ENCODE measurements at places on chromosomes 13 and 19.

DNA sequence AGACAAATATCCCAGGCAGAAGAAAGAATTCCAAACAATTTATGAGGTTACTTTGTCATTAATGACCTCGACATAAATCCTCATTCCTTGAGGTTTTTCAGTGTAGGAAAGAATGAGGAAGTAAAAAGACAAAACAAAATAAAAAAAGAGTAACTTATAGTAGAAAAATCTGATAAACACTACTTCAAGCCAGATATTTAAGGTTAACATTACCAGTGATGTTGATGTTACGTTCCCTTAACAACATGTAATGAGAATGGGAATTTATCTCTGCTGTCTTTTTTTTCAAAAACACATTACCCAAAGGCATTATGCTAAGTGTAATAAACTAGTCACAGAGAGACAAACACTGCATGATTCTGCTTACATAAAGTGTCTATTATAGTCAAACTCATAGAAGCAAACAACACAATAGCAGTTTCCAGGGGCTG, 935.1 kb downstream of the SLITRK1 start:
- H3K27me3 ChIP-seq: no peaks in the 10 kb centered on the region
- no peaks in the 10 kb centered on the region for H3K36me3 ChIP-seq
- H3K4me3 ChIP-seq: no peak overlapping the region
- H3K27ac ChIP-seq: no peak overlapping the region

GRCh38 chr19:50311723-50312635, 17.2 kb downstream of the KCNC3 start:
- H3K4me1 ChIP-seq: peaks cover 14% of the 10 kb centered on the region
- DNase-seq: no peak
- no peaks in the 10 kb centered on the region for H3K36me3 ChIP-seq
- no peak overlapping the region for H3K27ac ChIP-seq

GRCh38 chr13:35768073-35768472, 291.6 kb upstream of the MAB21L1 start:
- no peak overlapping the region for H3K4me3 ChIP-seq
- DNase-seq: no peak
- peaks cover 6% of the 10 kb centered on the region for H3K27me3 ChIP-seq
- H3K36me3 ChIP-seq: no peaks in the 10 kb centered on the region
- no peaks in the 10 kb centered on the region for H3K4me1 ChIP-seq
- no peak overlapping the region for H3K27ac ChIP-seq

GRCh38 chr13:91101381-91101780, 246.1 kb upstream of the MIR17HG start:
- no peak overlapping the region for H3K4me3 ChIP-seq
- H3K27ac ChIP-seq: no peak overlapping the region
- H3K27me3 ChIP-seq: no peaks in the 10 kb centered on the region
- no peak for DNase-seq

- H3K4me1 ChIP-seq: peaks cover 36% of the 10 kb centered on the region
- H3K27ac ChIP-seq: peak overlapping the region; percentile 58
- H3K4me3 ChIP-seq: peak overlapping the region; percentile 42
- H3K27me3 ChIP-seq: no peaks in the 10 kb centered on the region
- peaks cover 8% of the 10 kb centered on the region for H3K36me3 ChIP-seq
Observed at GRCh38 chr19:13978351-13979243, 26.3 kb downstream of the DCAF15 start.

- DNase-seq: no peak
- no peak overlapping the region for H3K27ac ChIP-seq
- peaks cover 20% of the 10 kb centered on the region for H3K4me1 ChIP-seq
- no peak overlapping the region for H3K4me3 ChIP-seq
- H3K36me3 ChIP-seq: no peaks in the 10 kb centered on the region
- no peaks in the 10 kb centered on the region for H3K27me3 ChIP-seq
Observed at GRCh38 chr19:58357481-58358145, 4.3 kb upstream of the A1BG start.

GRCh38 chr19:2813235-2814160, 6.2 kb upstream of the ZNF554 start:
- peaks cover 2% of the 10 kb centered on the region for H3K4me1 ChIP-seq
- no peak overlapping the region for H3K27ac ChIP-seq
- H3K36me3 ChIP-seq: peaks cover 10% of the 10 kb centered on the region
- no peak overlapping the region for H3K4me3 ChIP-seq

DNA sequence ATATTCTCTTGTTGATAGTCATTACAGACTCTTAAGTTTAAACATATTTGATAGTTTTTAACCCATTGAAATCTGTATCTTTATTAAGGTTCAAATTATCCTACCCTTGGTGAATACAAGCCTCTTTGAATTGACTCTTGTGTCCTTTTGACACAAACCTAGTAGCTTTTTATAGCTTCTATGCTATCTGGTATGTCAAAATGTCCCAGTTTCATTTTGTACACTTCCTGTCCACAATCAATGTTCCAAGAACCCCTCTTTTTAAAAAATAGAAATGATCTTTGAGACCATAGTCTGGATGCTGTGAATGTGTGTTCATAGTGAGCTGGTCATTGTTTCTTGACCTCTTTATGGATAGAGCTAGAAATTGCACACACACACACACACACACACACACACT, 39.2 kb upstream of the FGF14 start:
- H3K4me1 ChIP-seq: no peaks in the 10 kb centered on the region
- no peak for DNase-seq
- H3K36me3 ChIP-seq: no peaks in the 10 kb centered on the region
- H3K27me3 ChIP-seq: peaks cover 27% of the 10 kb centered on the region
- H3K4me3 ChIP-seq: no peak overlapping the region

DNA sequence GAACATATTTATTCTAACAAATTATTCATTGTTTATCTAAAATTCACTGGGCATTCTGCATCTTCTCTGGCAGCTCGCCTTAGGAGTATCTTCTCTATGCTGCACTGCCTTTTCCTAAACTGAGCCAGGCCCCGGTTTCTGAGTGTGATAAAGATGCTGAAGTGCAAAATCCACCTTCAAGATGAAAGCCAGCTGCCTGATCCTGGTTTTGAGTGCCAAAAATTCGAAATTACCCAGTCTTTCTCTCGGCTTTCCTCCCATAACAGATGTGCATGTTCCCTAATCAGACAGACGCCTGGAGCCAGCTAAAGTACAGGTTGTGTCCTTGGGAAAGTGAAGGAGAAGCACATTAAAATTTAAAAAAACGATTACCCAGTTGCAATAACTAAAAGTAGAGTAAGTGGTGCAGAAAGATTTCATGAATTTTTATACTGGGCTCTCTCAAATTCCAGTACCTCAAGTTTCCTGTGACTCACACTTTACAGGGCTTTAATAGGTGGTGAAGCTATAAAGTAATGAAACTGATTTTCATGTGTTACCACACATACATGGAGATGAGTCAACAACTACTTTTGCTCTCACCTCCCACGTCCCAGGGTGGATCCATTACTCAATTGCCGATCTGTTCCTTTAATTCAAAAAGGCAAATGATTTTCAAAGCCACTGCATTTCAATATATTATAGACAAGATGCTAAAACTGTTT, 65.0 kb upstream of the GTF2F2 start:
- peaks cover 39% of the 10 kb centered on the region for H3K27me3 ChIP-seq
- DNase-seq: peak; percentile 59
- peak overlapping the region; percentile 30 for H3K27ac ChIP-seq
- H3K36me3 ChIP-seq: no peaks in the 10 kb centered on the region

GRCh38 chr19:40584007-40584406, 7.3 kb downstream of the SHKBP1 start:
- H3K4me3 ChIP-seq: no peak overlapping the region
- DNase-seq: no peak
- H3K27me3 ChIP-seq: no peaks in the 10 kb centered on the region
- H3K36me3 ChIP-seq: peaks cover 7% of the 10 kb centered on the region

GRCh38 chr13:80109303-80109702, 231.6 kb downstream of the SPRY2 start:
- no peak for DNase-seq
- peaks cover 5% of the 10 kb centered on the region for H3K27me3 ChIP-seq
- no peaks in the 10 kb centered on the region for H3K4me1 ChIP-seq
- H3K27ac ChIP-seq: no peak overlapping the region

- peaks cover 66% of the 10 kb centered on the region for H3K27me3 ChIP-seq
- H3K27ac ChIP-seq: no peak overlapping the region
- DNase-seq: no peak
- peak overlapping the region; percentile 29 for H3K4me3 ChIP-seq
- peaks cover 2% of the 10 kb centered on the region for H3K36me3 ChIP-seq
- H3K4me1 ChIP-seq: peaks cover 16% of the 10 kb centered on the region
Observed at GRCh38 chr19:9937001-9937411, 691 bp upstream of the OLFM2 start.

DNA sequence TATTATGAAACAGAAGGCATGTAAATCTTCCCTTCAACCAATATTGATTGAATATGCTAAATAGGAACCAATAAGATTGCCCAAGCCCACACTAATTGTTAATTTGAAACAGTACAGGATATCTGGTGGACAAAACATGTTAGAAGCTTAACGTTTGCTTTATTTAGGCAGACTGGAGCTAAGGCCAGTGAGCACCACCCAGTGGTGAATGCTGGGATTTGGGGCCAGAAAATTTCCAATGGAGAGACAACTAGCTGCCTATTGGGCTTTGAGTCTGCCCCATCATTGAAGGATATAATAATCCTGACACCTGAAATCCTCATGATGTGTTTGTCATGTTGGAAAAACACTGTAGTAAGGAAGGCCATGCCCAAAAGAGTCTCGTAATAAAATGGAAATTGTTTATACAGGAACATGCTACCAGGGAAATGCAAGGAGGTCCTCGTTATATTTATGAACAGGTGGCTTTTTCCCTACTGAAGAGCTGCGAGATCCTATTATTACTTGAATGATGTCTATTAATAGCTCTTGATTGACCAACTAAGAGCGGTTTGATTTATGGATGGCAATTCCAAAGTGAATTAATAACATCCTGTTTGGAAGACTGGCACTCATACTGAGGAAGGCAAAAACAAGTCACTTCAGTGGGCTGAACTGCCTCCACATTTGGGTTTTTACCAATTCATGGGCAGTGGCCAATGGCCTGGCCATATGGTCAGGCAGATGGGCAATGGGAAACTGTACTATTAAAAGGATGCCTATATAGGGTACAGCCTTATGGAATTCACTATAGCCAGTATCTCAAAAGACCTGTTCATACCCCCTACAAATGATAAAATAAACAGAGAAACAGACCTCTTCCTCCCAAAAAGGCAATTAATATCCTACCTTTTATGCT, 8.7 kb downstream of the SIGLECL1 start:
- DNase-seq: peak; percentile 19
- H3K27me3 ChIP-seq: peaks cover 44% of the 10 kb centered on the region
- no peaks in the 10 kb centered on the region for H3K36me3 ChIP-seq
- H3K4me3 ChIP-seq: no peak overlapping the region
- H3K4me1 ChIP-seq: peaks cover 6% of the 10 kb centered on the region

- peaks cover 18% of the 10 kb centered on the region for H3K4me1 ChIP-seq
- H3K36me3 ChIP-seq: peaks cover 8% of the 10 kb centered on the region
- DNase-seq: no peak
- H3K27ac ChIP-seq: no peak overlapping the region
- no peaks in the 10 kb centered on the region for H3K27me3 ChIP-seq
Observed at GRCh38 chr19:35220315-35220921, 8.1 kb downstream of the FAM187B start.

- no peaks in the 10 kb centered on the region for H3K36me3 ChIP-seq
- DNase-seq: peak; percentile 11
- H3K4me1 ChIP-seq: peaks cover 12% of the 10 kb centered on the region
- no peaks in the 10 kb centered on the region for H3K27me3 ChIP-seq
- no peak overlapping the region for H3K4me3 ChIP-seq
- H3K27ac ChIP-seq: no peak overlapping the region
Observed at GRCh38 chr13:44331446-44331845, 42.2 kb upstream of the SERP2 start.

DNA sequence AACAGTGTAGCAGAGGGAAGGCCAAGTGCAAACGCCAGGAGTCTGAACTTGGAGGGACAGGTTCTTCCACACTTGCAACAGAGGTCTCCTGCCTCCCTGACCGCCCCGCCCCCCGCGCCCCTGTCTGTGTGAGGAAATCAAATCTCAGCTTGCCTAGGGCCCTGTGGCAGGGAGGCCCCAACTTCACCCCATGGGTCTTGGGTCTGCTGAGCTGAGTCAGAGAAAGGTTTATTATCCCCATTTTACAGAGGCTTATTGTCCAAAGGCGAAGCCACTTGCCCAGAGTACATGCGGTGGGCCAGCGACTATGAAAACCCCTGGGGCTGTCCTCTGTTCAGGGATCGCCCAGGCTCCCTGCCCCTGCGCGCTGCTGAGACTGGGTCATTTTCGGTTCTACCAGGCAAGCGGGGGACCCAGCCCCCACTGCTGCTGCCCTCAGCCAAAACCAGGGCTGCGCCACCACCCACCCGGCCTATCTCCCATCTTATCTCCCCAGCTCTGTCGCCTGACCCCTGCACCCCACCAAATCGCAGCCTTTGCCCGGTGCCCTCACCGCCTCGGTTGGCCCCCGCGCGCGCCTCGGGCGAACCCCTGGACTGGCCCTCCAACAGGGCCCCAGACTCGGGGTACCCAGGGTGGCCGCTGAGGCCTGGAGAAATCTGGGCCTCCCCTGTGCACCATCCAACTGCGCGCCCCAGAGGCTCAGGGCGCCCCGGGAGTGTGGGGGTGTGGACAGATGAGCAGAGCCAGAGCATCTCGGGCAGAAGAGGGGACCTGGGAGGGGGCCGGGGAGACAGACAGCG, 850 bp upstream of the CERS4 start:
- H3K4me3 ChIP-seq: peak overlapping the region; percentile 77
- H3K36me3 ChIP-seq: peaks cover 5% of the 10 kb centered on the region
- no peaks in the 10 kb centered on the region for H3K27me3 ChIP-seq

DNA sequence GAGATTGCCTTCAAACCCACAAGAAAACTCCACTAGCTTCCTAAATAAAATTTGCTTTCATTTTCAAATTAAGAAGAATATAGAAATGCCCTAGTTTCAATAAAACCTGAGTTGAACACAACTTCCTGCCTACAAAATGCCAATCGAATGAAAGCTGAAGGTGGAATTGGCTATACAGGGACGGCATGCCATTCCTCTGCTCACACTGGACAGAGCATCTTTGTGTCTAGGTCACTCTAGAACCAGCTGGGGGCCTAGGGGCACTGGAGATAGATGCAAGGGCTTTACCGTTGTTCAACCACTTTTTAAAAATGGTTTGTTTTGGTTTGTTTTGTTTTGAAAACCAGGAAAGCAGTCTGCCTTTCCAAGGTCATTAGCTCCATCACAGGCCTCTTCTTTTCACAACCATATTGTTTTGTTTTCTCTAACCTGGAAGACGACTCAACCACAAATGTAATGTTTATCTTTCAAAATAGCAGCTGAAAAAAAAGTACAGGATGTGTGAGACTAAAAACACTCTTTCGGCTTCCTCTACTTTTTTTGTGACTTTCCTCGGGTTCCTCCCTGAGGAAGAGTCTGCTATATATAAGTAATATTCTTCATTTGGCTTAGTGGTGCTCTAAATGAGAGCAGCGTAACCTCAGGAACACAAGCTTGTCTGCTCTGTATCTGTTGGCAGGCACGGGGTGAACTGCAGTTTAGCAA, 11.9 kb upstream of the ITM2B start:
- peak overlapping the region; percentile 82 for H3K27ac ChIP-seq
- no peak for DNase-seq
- H3K27me3 ChIP-seq: no peaks in the 10 kb centered on the region
- H3K36me3 ChIP-seq: peaks cover 9% of the 10 kb centered on the region
- peak overlapping the region; percentile 80 for H3K4me3 ChIP-seq
